Neural cell (in vitro differentiated cells): ENCODE measurements at places on chromosomes 7 and 10. TPM values are rescaled to one million over a fixed set of nuclear protein-coding genes. Genes with fewer than 3 reads are reported as not detected.

The FBXL15 gene
- polyA plus RNA-seq = 27.5 and 37.8 TPM in 2 replicates

The SNX10 gene
- 25.6 and 31.1 TPM in 2 replicates for polyA plus RNA-seq

The TMEM225B gene
- 2.9 and 3.6 TPM in 2 replicates for polyA plus RNA-seq

The ARID5B gene
- polyA plus RNA-seq = 0.80 and 2.1 TPM in 2 replicates

The LHFPL3 gene
- 3.5 and 5.6 TPM in 2 replicates for polyA plus RNA-seq
